ENCODE measurements at places on chromosomes 12 and 14.

GRCh38 chr14:99803106-99803775, 10.0 kb downstream of the EML1 start:
- DNase-seq = no peak

GRCh38 chr12:55722948-55723347, 2.8 kb downstream of the RDH5 start:
- DNase-seq = peak; percentile 28

DNA sequence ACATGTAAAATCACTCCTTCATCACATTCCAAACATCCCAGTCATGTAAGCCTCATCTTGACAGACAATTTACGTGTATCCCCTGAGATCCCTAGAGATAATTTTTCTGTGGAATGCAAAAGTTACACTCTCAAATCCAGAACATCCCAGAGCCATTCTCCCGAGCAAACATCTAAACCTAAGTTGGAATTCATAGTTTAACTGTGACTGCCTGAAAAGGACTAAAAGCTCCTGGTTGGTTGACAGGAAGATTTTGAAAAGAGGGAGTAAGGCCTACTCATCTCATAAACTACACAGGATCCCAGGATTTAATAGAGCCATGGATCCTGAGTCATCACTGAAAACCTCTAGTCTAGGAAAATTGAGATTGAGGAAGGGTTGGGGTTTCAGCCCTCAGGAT, 123.6 kb downstream of the SCN8A start:
- no peak for DNase-seq

GRCh38 chr14:35337269-35338255, 45.4 kb downstream of the PSMA6 start:
- DNase-seq = no peak

- DNase-seq = no peak
Observed at GRCh38 chr12:131948166-131948712, 1.5 kb upstream of the EP400 start.

DNA sequence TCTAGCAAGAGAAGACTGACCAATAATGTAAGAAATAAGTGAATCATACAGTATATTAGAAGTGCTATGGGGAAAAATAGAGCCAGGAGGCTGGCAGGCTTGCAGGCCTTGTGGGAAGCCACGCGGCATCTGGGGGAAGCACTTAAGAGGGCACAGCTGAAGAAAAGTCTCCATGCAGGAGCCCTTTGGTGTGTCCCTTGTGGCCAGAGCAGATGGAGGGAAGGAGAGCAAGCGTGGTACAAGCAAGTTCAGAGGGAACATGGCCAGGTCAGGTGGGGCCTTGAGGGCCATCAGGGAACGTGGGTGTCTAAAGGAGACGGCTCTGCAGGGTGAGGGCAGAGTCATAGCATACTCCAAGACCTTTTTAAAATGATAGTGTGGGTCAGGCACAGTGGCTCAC, 51.7 kb downstream of the LRRC74A start:
- DNase-seq = no peak

- DNase-seq = no peak
Observed at GRCh38 chr14:22052795-22053194, 379.2 kb upstream of the OR4E1 start.

DNA sequence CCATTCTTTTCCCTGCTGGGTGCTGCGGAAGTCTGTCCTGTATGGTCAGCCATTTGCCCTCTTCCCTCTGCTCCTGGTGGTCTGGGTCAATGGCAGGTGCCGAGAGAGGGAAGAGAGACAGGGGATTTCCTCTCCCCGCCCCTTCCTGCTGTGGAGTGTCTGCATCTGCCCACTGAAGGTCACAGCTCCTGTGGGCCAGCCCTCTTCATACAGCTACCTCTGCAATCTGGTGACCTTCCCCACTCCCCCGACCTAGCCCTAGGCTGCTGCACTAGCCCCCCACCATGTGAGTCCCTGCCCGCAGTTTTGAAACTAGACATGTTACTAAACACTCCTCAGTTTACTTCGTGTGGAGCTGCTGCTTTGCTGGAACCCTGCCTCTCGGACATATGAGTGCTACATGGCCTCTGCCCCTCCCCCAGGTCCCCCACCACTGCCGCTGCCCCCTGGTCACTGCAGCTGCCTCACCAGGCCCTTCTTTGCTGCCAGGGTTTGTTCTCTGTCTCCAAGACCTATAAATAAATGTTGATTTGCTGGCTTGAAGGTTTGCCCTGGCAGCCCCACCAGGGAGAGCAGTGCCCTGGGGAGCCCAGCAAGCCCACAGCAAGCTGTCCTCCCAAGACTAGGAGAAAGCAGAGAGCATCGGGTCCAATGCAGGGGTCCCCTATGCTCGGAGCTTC, 102.9 kb downstream of the DPF3 start:
- DNase-seq = peak; percentile 56

DNA sequence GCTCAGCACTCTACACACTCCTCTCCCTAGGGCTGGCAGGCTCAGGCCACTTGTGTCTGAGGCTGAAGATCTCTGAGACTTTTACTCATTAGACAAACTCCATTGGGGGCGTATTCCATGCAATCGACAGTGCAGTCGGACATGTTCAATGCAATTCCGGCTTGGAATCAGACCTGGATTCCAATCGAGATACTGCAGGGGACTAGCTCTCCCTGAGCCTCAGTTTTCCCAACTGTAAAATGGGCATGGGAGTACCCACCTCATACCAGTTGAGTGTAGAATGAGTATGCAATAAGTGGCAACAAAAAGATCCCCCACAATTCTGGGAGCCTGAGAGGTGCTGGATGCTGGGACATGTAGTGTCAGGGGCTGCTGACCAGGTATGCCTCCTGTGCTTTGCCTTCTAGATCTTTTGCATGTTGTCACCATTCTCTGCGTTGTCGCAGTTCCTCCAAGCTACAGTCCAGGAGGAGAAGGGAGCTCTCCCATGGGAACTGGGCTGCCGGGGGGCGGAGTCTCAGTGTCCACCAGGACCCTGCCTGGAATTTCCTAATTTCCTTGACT, 8.3 kb downstream of the TTC6 start:
- DNase-seq = no peak

DNA sequence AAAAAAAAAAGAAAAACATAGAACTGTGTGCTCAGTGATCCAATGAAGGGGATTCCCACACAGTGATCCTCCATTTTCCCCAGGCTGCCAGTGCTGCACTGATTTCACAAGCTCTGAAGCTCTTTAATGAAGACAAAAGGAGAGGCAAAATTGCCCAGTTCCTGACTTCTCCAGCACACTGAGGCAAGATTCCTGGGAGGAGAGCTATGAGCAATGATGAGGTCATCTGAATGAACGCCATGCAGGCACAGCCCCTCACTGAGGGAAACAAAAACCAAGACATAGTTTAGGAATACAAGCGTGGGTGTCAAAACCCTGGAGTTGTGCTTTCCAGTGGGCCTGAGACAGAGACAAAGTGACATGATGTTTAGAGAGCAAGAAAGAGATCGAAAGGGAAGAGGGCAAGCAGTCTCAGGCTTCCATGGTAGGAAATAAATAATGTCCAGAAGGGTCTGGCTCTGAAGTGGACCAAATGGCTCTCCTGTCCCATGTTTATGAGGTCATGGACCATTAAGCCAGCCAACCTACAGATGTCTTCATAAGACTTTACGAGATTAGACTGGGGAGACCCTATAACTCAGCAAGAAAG, 40.9 kb upstream of the SMUG1 start:
- no peak for DNase-seq

- no peak for DNase-seq
Observed at GRCh38 chr12:68587448-68587873, 23.2 kb upstream of the RAP1B start.

Measured in Right ventricle myocardium superior (tissue), 1 donor.